ENCODE measurements at places on chromosomes 2 and 18.
A peak's percentile ranks its signal among the peaks of the same experiment; 100 is the strongest.

- peak; percentile 61 for DNase-seq
These were observed 980 bp upstream of the RNPEPL1 start for GRCh38 chr2:240567137-240567871.

- peak; percentile 82 for DNase-seq
These were observed 161.1 kb downstream of the ESCO1 start for GRCh38 chr18:21439431-21439846.

DNA sequence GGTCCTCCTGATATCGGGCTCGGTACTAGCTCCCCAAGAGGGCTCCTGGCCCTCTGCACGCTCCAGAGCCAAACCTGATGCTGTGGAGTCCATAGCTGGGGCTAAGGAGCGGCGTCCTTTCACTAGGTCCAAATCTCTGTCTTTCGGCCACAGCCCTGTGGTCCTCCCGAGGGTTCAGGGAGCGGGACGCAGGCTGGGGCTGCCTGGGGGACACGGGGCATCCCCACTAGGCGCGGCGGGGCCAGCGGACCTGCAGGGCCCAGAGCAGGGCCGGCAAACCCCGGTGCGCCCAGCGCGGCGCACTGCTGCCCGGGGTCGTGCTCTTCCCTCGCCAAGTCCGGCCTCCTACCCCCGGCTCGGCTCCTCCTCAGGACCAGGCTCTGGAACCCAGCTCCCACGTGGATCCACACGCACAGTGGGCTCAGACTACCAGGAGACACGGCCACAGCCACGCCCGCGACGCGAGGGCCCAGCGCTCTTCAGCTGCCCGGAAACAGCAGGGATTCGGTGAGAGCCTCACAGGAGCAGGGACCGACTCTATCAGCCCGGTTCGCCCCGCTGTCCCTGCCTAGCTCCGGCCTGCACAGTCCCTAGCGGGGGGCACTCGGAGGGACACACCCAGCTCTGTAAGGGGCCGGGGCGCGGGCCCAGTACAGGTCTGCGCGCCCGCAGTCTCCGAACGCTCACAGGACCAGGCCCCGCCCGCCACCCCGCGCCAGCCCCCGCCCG, 593 bp downstream of the ZNF514 start:
- DNase-seq, result peak; percentile 53

GRCh38 chr18:67618061-67618460, 101.5 kb upstream of the DSEL start:
- no peak for DNase-seq

DNA sequence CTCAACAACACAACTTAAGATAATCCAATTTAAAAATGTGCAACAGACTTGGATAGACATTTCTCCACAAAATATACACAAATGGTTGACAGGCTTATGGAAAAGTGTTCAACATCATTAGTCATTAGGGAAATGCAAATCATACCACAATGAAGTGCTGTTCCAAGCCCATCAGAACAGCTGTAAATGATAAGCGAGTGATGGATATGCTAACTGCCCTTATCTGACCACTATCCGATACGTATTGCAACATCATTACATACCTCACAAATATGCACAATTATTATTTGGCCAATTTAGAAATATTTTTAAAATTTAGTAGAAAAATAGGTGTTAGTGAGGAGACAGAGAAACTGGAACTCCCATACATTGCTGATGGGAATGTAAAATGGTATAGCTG, 62.2 kb downstream of the PPP4R1 start:
- DNase-seq, result peak; percentile 63

GRCh38 chr2:42840760-42841159, 48.4 kb upstream of the HAAO start:
- no peak for DNase-seq

- no peak for DNase-seq
These were observed 8.1 kb downstream of the KLHL14 start for GRCh38 chr18:32764611-32765244.

GRCh38 chr2:238431-238830, 25.4 kb downstream of the SH3YL1 start:
- no peak for DNase-seq

GRCh38 chr2:200604571-200605255, 18.9 kb downstream of the AOX1 start:
- peak; percentile 84 for DNase-seq

GRCh38 chr2:159262226-159262625, 24.3 kb downstream of the WDSUB1 start:
- peak; percentile 11 for DNase-seq

DNA sequence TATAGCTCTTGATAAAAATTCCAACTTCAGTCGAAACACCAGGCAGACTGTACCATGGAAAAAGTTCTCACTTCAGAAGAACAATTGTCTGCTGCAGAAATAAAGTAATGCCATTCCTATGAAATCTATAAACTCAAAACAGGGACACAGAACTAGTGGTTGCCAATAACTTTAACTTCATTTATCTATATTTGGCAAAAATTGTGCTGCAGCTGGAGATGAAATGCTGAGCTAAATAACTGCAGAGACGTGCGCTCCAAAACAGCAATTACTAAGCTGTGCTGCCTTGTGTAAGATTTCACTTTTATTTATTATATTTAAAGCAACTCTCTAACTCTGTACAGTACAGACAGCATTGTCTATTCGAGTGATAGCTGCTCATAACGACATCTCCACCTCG, 540.1 kb upstream of the ID2 start:
- DNase-seq, result no peak

GRCh38 chr18:48064978-48065600, 134.6 kb upstream of the SMAD2 start:
- no peak for DNase-seq

DNA sequence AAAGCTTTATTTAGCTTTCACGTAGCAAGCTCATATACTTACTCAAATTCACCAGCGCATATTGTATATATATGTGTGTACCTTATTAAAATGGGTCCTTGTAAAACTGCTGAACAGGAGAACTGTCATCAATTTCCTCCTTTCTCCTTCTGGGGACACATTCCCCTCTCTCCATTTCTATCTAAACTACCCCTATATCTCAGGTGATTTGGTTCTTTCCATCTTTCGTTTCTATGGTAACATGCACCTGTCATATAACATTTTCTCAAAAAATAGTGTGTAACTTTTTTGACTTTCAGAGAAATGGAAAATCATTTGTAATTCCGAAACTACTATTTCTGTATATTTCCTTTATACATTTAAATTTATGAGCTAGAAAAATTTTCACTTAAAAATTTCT, 83.5 kb upstream of the CD226 start:
- DNase-seq, result no peak

DNA sequence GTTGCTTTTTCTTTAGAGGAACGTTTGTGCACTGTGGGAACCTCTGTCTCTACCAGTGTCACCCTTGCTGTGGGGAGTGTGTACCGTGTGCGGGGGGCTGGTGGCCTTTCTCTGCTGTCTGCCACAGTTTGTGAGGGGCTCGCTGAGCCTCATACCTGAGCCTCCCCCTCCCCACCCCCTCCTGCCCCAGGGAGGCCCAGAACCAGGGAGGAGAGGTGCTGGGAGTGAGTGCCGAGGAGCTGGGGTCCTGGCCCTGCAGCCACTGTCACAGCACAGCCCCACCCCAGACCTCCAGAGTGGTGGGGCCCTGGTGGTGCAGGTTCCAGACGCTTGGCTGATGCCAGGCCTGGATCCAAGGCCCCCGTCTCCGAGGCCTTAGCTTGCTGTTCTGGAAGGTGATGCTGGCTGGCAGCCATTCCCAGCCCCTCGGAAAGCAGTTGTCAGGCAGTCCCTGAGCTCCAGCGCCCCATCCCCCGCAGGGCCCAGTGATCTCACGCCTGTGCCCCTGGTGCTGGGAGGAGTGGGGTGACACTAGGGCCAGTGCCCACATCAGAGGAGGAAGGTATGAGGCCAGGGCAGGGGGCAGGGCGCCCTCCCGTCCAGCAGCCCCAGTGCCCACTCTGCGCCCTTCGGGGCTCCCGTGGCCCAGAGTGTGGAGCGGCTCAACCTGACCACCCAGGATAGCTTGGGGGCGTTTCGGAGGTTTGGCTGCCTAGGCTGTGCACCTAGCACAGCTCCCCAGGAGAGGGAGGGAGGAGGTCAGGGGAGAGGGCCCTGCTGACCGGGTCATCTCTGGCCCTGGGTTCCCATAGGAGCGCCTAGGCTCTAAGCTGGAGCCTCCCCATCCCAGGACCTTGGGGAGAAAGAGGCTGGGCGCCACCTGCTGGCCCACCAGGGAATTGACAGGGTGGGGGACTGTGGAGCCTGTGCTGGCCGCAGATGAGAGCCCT, 53.0 kb upstream of the ALPP start:
- DNase-seq, result peak; percentile 24

DNA sequence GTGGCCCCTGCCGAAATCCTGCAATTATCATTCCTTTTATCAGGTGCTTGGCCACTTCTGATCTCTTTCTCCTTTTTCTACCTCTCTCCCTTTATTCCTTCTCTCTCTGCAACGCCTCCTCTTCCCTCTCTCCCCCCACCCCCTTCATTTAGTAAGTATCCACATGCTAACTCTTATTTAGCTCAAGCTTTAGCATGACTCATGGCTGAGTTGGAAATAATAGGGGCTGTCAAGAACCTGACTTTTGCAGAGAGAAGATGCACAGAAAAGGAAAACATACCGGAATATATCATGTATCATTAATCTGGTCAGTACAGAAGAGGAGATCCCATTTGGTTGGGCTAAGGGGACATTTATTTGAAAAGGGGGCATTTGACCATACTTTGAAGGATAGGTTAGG, 33.1 kb downstream of the FAM171B start:
- DNase-seq, result peak; percentile 35

GRCh38 chr2:230722207-230722885, 9.7 kb downstream of the CAB39 start:
- no peak for DNase-seq

GRCh38 chr2:15169326-15170069, 391.6 kb downstream of the NBAS start:
- DNase-seq, result peak; percentile 98

- no peak for DNase-seq
These were observed 230.6 kb downstream of the DOK6 start for GRCh38 chr18:69631281-69631680.
